CD4-positive, alpha-beta T cell (primary cell): ENCODE measurements at places on chromosomes 2 and 18.
A peak's percentile ranks its signal among the peaks of the same experiment; 100 is the strongest.

DNA sequence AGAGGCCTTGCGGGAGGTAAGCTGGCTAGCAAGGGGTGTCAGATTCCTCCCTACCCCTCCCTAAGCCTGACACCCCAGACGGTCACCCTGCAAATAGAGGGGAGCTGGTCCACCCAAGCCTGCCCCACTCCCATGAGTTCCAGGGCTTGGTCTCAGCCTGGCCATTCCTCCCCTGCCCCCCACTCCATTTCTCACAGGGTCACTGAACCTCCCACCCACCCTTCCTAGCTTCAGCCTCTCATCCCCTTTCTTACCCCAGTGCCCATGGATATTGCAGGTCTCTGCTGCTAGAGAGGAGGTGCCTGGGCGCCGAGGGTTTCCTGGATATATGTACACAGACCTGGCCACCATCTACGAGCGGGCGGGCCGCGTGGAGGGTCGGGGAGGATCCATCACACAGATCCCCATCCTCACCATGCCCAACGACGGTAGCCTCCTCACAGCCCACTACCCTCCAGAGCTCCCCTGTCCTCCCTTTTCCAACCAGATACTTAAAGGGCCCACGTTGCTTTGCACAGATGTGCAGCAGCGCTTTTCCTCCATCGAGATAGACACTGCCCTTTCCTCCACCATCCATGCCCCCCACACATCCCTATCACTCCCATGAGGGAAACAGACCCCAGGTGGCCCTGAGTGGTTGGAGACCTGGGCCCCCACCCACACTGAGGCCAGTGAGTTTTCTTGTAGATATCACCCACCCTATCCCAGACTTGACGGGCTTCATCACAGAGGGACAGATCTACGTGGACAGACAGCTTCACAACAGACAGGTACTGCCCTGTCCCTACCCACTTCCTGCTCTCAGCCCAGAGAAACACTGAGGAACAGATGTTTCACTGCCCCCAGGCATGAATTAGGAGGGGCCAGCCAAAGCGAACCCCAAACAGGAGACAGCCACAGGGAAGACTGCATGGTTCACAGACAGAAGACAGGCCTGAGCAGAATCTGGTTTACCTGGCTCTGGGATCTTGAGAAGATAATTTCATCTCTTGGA, 15.2 kb upstream of the ANKRD53 start:
- DNase-seq, result no peak

DNA sequence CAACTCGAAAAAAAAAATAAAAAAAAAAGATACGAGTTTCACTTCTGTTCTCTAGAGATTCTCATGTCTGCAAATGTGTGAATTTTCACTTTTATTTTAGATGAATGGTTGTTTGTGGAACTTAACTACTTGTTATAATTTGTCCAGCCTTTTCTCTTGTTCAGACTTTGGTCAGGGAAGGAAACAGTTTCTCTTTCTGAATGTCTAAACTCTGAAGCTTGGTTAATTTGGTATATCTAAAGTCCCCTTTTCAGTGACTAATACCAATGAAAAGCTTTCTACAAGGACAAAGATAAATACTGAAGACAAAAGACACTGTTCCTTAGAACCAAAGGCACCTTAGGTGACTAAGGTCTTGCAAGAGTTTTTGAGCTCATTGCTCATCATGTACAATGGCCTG, 144.4 kb upstream of the PIEZO2 start:
- no peak for DNase-seq

DNA sequence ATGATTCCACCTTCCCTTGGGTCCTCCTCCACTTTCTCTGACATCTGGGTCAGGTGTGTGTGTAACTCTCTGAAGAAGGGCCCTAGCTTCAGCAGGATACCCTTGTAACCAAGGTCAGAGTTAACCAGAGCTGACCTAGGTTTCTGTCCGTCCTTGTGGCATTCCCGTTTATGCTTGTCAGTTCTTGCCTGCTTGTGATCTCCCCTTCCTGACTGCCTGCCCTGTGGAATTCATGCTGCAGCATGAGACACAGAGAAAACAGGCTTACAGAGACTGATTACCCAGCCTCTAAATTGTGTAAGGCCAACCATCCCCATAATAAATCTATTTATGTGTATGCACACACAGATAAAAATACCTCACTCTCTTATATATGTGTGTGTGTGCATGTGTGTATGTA, 22.8 kb downstream of the NXPH2 start:
- DNase-seq, result no peak

- DNase-seq, result no peak
These were observed 19.4 kb downstream of the TEX44 start for GRCh38 chr2:231612109-231612455.

DNA sequence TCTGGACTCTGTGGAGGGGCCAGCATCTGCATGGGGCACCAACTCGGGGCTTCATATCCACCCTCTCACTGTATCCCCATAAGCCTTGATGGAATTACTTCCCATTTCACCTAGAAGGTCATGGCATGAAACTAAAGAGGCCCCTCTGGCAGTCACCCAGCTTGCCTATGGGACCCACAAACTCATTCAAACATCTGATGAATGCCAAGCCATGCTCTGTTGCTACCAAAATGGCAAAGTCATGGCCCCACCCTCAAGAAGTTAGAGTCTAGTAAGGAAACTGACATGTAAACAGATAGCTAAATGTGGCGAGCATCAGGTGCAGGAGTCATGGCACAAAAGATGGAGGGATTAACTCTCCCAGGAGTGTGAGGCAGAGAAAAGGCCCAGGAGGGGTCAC, 14.5 kb downstream of the CYB5A start:
- no peak for DNase-seq

DNA sequence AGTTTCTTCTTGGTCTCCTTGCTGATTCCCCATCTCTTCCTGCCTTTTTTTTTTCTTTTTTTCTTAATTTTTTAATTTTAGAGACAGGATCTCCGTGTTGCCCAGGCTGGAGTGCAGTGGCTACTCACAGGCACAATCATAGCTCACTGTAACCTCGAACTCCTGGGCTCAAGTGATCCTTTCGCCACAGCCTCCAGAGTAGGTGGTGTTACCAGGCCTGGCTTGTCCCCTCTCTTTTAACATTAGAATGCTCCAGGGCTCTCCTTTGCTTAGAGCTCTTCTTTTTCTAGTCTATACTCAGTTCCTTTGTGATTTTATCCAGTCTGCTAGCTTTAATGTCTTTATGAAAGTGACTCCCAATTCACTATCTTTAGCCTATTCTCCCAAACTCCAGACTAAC, 89.2 kb downstream of the ARHGEF33 start:
- DNase-seq, result no peak

DNA sequence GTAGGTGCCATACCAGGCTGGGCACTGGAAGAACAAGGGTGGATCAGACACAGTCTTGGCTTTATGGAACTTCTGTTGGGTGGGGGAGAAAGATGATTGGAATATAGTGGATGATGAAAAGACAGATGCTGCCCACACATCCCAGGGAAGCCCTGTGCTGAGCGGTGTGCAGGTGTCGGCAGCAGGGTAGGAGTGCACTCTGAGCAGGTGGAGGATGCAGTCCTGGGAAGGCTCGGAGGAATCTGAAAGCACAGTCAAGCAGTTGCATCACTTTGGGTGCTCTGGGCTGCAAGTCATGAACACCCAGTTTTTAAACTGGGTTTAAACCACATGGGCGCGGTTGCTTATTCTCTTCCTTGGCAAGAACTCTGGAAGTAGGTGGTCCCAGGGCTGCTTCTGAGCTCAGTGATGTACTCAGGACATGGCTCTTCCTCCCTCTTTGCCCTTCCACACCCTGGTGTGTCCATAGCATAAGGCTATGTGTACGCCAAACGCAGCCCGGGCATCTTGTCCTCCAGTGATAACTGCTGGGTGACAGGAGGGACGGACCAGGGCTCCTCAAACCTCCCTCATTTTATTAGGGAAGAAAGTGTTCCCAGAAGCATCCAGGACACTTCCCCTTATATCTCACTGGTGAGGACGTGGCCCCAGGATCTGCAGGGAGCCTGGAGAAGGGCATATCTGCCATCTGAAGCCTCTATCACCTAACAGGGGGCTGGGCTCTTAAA, 84.0 kb downstream of the SH3RF3 start:
- DNase-seq, result no peak

DNA sequence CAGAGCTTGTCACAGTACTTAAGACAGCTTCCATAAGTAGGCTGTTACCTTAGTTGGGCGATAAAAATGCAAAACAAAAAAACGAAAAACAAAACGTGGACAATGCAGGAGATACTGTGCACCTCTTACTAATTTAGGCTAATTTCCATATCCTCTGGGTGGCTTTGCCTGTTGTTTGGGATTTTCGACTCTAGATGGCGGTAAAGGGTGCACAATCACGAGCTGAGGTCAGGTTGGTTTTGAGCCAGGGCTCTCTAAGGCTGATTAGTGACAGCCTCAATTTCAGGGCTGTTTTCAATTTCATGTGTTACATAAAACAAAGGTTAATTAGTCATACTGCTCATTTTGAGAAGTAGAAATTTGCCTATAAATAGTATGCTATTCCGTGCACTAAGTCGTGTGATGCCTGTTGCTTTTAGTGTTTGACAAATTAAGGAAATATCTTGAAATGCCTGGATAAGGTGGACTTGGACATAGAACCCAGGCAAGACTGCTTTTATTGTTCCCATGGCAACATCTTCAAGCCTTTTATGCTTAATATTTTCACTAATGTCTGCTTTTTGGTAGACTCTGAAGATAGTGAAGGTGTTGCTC, 493.1 kb downstream of the SOCS6 start:
- DNase-seq, result peak; percentile 61

GRCh38 chr2:120586507-120587278, 149.0 kb upstream of the GLI2 start:
- no peak for DNase-seq

- no peak for DNase-seq
These were observed 64.9 kb upstream of the OTOS start for GRCh38 chr2:240205348-240205747.

- DNase-seq, result no peak
These were observed 378.8 kb downstream of the SLC4A3 start for GRCh38 chr2:220006152-220006621.

DNA sequence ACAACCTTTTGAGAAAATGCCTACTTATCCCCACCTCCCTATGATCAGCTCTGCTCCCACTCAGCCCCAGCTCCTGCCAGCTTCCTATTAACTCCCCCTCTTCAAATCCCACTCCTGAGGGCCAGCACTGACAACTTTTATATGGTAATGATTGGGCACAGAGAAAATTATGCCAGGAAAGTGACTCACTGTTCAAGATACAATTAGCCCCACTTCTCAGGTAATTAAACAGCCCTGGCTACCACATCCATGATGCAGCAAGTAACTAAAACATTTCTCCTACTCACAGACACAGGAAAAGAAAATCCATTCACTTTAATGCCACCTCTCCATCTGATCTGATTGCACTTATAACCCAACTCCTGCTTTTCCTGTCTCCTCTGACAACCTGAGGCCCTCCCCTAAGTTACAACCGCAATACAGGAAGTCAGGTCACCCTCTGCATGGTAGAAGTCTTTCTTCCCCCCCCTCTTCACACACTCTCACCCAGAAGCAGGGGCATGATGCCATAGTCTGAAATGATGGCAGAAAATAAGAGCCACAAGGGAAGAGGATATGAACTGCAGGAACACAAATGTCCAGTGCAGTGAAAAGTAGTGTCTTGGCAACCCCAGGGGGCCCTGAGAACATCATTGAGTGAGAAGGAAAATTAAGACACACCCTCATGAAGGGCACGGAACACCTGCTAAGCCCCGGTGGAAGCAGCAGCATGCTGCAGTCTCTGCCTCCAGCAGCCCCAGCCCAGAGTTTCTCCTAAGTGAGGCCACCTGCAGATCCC, 54.4 kb downstream of the STK39 start:
- no peak for DNase-seq

- DNase-seq, result no peak
These were observed 25.7 kb downstream of the MEX3C start for GRCh38 chr18:51171625-51172259.

DNA sequence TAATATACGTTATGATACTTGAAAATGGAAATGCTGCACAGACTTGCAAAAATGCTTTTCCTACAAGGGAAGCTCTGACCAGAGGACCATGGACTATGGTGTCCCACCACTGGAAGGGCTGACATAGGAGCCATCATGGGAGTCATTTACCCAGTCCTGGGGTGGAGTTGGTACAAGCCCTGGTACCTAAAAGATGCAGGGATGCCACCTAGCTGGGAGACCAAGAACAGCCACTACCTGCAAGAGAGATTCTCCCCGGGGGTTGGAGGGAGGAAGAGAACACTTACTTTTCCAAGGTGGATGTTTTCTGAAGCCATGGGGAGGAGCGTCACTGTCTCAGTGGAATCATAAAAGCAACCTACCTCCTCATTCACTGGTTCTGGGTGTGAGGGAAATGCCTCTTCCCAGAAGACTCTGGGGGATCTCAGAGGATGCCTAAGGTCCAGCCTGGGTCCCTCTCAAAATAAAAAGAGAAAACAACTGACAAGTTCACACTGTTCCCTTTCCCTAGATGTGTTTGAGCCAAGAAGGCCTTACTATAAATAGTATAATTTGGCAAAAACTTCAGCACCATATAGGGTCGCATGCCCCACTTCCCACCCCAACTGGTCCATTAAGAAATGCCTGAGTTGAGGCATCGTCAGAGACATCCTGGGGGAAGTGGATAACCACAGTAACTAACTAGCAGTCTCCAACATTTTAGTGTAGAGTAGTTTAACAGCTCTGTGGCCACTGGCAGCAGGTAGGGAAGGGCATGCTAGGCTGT, 39.9 kb downstream of the REEP1 start:
- no peak for DNase-seq

- DNase-seq, result no peak
These were observed 460.7 kb upstream of the FANCL start for GRCh38 chr2:58701688-58702301.

DNA sequence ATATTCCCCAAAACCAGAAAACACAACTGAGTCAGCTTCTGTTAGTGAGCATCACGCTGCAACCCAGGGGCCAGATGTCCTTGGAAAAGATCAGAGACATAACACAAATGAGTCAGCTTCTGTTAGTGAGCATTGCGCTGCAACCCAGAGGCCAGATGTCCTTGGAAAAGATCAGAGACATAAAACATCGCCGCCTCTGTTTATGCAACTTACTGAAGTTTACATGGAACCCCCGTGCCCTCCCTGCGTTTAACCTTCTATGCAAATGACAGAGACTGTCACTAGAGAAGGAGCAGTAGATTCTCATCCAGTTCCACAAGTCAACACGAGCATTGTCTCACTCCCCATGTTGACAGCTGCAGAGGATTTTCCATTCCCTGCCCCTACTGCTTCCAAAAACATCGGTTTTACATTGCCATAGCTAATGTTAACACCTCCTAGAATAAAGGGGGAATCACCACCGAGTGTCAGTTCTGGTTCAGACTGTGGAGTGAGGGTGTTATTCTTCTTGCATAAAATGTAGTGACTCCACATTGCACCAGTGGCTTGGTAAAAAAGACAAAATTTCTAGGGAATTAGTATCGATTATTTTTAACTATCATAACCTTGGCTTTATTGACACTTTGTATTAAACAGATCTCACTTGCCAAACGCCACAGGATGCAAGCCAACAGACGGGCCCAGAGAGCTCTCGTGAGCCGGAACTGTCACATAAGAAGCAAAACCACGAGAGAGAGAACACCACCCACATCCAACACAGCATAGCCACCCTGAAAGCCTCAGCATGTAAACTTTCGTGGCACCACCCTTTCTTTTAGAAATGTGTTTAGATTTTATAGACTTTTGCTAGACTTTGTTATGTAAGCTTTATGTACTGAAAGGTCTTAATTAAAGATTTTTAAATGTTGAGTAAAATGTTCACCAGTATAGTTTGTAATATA, 87.7 kb downstream of the SH3YL1 start:
- DNase-seq, result peak; percentile 54

GRCh38 chr2:150909613-150910012, 352.1 kb downstream of the RBM43 start:
- DNase-seq, result no peak
